ENCODE measurements at places on chromosomes 2 and 18.

GRCh38 chr2:180012523-180012922 is 5.4 kb upstream of the CWC22 start:
- no peak for DNase-seq

- DNase-seq: no peak
Measured at GRCh38 chr2:28423856-28424605, 31.4 kb downstream of the FOSL2 start.

DNA sequence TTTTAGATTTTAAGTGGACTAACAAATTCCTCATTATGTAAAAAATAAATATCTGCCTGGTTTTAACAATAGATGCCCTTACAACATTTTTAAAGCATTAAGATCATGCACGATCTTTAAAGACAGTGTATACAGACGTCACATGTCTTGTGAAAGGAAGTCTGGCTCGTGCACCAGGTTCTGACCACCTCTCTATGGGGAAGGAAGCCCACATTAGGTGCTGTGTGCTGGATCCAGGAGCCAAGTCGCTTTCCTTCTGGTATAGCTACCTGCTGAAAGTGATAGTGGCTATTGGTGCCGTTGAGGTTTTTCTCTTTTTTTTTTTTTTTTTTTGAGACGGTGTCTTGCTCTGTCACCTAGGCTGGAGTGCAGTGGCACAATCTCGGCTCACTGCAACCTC is 116.5 kb downstream of the NCK2 start:
- DNase-seq: no peak

DNA sequence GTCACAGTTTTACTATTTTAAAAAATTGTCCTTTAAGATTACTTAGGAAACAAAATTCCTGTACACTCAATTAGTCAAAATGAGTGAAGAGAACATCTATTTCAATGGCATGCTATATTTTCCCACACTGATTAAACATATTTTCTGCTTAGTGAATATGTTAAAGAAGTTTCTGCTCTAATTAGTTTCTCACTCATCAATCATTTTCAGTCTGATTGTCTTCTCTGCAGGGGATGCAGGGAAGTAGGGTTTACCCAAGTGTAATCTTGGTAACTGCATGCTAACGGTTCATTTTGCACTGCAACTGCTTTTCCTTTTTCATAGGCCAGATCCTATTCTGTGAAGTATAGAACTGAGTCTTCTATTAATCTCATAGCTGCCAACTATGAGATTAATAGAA is 78.5 kb downstream of the ARL6IP6 start:
- no peak for DNase-seq

DNA sequence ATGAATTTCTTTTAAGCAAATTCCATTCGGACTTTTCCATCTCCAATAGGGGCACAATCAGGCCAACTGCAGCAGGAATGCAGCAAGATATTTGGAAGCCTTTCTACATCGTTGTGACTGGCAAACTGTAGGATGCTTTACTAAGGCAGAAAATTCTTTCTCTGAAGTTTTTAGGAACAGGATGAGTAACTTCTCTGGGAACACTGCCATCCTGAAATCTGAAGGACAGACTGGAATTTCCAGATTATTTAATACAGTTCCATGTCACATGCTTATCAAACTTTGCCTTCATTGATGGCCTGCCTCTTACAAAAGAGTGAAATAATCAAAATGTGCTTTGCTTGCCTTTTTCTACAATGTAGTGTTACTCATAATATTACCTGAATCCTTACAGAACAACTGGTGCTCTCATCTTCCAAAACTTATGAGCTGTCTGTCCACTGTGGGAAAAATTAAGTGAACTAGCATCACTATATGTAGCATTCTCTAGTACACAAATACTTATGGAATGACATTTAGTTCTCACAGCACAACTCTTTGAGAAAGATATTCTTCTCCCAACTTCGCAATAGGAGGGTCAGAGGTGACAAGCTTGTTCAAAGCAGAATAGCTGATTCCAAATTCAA is 32.0 kb upstream of the MAP2 start:
- no peak for DNase-seq

Data from NCI-H526 treated with DMSO at 0.1 percent for 48 hours (cell line).